COR-L47 (cell line): ENCODE measurements at places on chromosomes 2 and 18.

GRCh38 chr18:3255611-3256165 lies 6.2 kb upstream of the MYL12B start:
- DNase-seq, result no peak

DNA sequence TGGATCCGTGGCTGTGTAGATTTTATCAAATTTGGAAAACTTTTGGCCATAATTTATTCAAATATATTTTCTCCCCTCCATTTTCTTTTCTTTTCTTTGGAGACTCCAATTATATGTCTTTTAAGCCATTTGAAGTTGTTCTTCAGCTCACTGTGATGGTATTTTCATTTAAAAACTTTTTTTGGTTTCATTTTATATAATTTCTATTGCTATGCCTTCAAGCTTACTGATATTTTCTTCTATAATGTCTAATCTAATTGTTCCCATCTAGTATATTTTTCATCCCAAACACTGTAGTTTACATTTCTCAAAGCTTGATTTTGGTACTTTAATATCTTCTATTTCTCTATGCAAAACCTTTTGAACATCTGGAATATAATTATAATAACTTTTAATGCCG lies 72.5 kb downstream of the WDR7 start:
- DNase-seq, result no peak

DNA sequence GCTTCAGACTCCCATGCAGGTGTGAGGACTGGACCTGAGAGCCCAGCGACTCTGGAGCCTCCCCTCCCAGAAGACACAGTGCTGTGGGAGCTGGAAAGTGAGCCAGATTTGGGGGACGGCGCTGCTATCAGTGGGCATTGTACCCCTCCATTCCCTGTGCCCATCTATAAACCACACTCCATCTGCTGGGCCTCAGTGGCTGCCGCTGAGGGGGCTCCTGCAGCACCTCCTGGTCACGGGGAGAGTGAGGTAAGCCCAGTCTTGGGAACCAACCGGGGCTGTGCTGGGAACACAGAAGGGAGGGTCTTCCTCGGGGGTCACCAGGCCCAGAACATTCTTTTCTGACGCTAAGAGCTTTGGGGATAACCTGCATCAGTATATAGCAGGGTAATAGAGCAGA lies 9.5 kb downstream of the PSD4 start:
- no peak for DNase-seq

GRCh38 chr2:207352978-207353671 lies 176.6 kb upstream of the CREB1 start:
- DNase-seq, result no peak

DNA sequence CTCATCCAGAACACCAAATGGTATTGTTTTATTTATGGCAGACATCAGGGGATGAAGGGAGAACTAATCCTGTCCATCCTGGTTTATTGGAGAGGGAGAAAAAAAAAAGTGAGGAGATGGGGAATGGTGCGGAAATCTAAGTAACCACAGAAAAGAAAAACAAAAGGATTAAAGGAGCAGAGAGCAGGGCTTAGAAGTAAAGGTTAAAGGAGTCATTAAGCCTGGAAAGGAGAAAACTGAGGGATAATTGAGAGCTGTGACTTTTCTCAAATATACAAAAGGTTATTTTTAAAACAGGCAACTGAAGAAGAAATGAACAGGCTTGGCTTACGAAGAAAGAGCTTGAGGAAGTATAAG lies 127.2 kb upstream of the PPP1CB start:
- no peak for DNase-seq

DNA sequence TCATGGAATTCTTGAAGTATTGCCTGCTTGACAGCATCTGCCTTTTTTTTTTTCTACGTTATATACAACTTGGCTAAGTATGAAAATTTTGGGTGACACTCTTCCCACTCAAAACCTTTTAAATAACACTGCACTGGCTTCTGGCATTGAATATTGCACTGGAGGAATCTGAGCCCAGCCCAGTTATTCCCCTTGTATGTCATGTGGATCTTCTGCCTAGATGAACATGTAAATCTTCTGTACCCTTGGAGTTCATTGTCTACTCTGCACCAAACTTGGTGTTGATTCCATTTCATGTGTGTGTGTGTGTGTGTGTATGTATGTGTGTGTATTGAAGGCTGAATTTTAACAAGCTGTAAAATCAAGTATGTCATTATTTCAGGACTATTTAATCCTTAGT lies 59.4 kb downstream of the NAPG start:
- no peak for DNase-seq

- DNase-seq, result no peak
Observed at GRCh38 chr2:20524412-20525040, 77.7 kb downstream of the RHOB start.

DNA sequence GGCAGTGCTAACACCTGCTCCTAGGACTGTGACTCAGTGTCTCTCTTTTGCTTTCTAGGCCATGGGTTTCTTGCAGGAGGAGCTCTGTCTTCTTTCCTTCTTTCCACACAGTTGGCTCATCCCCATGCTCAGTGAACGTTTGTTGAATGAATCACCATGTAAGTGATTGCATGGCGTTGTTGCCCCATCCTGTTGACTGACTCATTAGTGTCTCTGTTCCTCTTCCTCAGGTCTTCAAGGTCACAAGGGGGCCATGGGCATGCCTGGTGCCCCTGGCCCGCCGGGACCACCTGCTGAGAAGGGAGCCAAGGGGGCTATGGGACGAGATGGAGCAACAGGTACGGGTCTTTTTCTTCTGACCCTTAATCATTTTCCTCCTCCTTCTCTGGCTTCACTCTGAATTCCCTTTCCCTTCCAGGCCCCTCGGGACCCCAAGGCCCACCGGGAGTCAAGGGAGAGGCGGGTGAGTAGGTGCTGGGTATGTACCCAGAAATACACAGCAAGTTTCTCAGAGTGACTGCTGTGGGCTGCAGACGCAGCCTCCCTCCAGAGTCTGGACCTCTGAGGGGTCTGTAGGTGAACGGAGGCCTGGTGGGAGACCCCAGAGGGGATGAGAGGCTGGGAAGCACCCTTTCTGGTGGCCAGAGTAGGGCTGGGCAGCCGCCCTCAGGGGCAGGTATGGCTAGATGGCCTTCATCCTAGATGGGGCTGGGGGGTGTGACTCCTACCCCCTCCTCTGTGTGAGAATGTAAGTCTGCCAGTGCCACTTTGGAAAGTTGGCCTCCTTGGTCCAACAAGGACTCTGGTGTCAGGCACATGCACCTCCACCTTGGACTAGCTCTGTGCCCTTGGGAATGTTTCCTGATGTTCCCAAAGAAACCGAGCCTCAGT lies 32.4 kb downstream of the MARCO start:
- DNase-seq, result no peak

GRCh38 chr2:113776949-113777348 lies 20.5 kb upstream of the SLC35F5 start:
- no peak for DNase-seq

DNA sequence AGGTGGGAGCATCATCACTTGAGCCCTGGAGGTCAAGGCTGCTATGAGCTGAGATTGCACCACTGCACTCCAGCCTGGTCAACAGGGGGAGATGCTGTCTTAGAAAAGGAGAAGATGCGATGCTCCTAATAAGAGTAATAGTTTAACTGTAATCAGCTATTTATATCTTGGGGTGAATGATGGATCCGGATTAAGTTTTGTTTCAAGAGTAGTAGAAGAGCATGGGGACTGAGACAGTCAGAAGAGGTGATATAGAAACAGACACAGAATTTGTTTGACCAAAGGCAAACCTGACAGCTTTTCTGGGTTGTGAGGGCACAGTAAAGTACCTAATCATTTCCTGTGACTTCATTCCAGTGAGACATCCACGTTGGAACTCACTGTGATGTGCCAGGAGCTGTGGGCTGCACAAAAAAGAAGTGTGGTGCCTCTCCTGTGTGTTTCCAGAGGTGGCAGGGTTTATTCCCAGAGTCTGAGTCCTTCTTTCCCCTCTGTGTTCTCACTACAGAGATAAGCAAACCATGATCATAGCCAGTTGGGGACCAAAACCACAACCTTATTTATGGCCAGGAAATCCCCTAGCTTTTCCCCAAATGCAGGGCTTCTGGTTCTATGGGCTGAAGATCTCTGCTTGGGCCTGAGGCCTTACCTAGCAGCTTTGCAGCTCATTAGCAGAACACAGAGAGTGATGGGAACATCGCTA lies 113.7 kb downstream of the XRCC5 start:
- no peak for DNase-seq

DNA sequence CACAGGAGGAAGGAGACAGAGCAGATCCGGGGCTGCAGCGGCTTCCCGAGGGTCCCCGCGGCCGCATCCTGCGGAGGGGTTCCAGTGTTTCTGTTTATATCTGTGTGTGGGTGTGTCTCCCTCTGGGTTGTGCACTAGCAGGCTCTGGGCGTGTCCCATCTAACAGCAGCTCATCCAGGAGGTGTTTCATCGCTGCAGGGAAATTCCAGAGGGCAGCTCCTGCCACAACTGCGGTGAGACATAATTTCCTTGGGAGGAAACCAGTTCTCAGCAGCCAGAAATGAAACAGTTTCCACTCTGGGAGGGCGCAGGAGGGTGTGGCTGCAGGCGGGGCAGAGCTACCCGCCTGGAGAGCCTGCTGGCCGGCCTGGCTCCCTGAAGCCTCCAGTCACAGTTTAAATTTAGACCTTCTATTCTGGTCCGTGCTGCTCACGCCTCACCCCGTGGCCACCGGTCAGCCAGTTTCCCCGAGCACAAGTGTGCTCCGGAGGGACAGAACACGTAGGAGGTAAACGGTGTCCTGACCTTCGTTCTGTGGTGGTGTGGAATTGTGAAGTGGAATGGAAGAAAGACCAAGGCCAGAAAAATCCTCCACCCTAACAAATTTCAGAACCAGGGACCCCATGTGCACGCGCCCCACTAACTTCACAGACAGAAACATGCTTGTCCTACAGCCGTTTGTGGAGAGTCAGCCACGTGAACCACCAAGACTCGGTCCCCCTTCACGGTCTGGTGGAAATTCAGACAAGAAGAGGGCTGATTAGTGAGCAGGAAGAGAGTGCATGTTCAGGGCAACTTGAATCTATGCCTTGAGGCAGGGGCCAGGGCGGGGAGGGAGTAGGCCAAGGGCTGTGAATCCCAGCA lies 50.2 kb downstream of the TEX44 start:
- no peak for DNase-seq

GRCh38 chr2:66472225-66472843 lies 37.4 kb downstream of the MEIS1 start:
- DNase-seq, result no peak
